Neural crest cell (in vitro differentiated cells): ENCODE measurements at places on chromosomes 1 and 21.

DNA sequence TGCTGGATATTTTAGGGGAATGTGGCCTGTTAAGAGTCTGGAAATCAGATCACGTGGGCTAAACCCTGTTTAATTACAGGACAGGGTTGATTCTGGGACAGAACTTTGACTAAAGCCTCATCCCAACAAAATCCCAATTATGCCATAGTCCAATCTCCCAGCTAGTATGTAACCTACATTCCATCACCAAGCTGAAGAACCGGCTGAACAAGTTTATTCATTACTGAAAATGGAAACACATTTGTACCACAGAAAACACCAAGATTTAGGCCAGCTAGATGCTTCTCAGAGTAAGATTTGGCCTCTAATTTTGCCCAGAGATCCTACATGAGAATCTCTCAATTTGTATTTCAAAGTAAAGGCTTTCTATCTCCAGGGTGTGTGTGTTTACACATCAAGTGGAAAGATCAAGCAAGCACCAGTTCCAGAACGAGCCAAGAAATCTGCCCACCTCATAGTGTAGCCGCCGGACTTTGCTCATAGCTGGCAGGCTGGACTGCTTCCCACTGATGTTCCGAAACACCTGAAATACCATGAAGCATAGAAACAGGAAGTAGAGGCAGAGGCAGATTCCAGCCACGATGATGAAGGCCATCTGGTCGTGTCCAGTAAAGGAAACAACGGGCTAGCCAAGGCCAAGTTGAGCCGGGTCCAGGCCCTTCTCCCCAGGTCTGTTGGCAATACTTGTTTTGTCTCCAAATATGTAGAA is 86.8 kb downstream of the WLS start:
- no peak for DNase-seq

DNA sequence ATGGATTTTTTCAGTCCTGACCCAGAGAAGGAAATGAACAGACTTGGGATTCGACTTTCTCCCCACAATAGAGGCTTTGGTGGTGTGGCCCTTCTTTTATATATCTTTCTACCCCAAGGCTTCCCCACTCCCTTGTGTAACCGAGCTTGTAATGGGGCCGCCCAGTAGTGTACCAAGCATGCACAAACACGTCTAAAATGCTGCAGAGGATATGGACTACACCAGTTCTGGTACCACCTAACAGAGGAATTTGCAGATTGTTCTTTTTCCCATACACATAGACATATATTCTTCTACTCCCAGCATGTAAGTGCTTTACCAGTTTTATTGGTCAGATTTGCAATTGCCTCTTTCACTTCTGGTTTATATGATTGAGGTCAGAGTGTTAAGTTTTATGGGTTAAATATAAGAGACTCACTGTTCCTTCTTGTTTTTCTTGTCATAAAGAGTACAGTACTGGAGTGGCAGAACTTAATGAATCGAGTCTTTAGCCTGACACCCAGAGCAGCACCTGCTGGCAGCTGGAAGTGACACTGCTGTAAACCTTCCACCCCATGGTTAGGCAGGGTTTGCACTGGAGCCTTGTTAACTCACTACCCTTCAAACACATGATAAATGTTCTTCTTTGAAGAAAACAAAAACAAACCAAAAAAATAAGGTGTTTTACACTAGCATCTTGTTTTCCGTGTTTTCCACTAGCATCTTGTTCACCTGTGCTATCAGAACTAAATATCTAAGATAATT is 198.6 kb downstream of the PTPRC start:
- DNase-seq = no peak

GRCh38 chr1:18974606-18975005 is 18.1 kb upstream of the IFFO2 start:
- DNase-seq = no peak

DNA sequence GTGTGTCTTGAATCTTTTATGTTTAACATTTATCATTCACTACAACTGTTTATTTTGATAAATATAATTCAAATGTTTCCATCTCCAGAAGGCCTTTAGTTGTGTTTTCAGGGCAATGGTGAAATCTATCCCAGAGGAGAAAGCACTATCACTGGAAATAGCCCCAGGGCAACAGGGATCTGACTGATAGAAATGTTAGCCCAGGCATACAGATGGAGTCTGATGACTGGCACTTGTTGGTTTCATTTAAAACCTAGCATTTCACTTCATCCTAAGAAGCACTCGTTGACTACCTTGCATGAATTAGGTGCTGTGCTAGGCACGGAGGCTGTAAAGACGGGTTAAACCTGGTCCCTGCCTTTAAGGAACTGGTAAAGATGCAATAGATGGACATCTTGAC is 103.1 kb downstream of the C1orf21 start:
- DNase-seq = no peak

DNA sequence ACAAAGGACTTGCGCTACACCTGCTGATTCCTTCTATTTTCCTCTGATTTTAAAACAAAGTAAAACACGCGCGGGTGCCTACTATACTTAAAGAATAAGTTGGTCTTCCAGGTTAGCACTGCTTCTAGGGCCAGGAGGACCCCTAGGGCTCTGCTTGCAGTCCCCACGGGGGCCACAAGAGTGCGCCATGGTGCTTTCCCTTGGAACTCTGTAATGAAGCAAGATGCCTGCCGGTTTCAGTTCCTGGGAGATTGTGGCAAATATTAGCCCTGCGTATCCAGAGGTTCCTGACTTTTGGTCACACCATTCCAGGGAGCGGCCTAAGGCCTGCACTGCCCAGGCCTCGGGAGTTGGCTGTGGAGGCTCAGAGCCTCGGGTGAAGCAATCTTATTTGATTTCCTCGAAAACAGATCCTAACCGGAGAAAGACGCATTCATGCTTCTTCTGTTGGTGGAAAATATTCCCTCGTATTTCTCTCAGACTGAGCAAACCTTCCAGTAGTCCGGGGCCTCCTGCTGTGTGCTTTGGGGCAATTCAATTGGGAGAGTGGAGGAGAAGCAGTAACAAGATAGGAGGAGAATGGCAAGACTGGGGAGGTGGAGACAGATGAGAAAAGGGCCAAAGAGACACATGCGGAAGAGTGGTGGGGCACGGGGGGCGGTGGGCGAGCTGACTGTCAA is 25.3 kb downstream of the ADAM30 start:
- peak; percentile 98 for DNase-seq

- DNase-seq = no peak
These were observed 59.4 kb downstream of the SYT6 start for GRCh38 chr1:114094363-114094634.

- DNase-seq = no peak
These were observed 43.4 kb upstream of the NBPF3 start for GRCh38 chr1:21396516-21396915.

DNA sequence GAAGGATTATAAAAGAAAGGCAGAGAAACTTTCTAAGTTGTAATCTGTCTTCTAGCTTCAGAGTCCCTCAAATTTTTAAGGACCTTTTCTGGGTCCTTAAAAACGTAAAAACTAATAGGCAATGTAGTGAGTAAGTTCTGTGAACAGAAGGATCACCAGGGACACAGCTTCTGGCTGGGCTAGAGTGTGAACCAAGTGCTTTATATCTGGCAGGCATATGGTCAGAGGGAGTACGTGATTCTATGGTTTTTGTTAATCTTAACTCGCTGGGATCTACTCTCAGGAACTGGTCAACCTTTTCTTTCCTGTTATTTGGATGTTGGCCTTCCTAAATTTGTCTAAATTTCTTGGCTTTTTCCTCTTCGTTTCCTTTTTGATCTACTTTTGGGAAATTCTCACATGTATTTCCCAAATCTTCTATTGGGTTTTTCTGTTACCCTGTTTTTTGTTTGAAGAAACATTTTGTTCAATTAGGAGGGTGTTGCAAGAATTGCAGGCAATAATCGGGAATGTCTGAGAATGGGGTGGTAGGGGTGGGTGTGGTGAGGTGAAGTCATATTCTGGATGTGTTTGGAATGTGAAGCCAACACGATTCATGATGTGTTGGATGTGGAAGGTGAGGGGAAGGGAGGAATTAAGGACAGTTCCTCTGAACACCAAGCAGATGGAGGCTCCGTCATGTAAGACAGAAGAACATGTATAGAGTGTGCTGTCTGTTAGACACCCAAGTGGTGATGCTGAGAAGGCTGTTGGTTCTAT is 193.2 kb downstream of the FMN2 start:
- DNase-seq = no peak

DNA sequence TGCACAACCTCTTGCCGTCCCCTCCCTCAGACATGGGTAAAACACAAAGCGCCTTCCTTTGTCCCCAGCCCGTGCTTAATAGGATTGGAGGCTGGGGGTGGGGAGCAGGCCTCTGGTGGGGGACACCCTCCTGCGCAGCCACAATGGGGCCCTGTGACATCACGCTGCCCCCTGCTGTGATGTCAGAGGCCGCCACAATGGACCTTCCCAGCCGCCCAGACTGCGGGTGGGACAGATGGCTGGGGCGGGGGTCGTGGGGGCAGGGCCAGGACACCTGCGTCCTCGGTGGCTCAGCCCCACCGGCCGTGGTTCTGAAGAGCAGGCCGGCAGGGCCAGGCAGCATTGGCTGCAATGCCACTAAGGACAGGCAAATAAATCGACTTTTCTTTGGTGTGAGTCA is 39.9 kb downstream of the EPHA2 start:
- DNase-seq = peak; percentile 36

DNA sequence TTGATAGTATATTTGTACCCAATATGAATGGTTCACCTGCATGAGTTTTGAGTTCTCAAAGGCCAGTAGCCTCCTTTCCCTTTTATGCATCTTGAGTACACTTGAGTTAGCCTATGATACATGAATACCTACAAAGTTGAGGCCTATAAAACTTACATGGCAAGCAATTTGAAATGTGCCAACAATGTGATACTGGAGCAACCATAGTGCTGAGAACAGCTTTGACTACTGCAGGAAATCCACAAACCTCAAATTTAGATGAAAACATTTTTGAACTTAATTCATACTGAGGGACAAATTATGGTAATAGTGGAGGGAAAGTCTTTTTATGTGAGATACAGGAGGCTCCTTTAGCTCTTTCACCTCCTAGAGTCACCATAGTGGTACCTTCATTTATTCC is 37.4 kb downstream of the LEPR start:
- DNase-seq = no peak

- no peak for DNase-seq
These were observed 39.4 kb downstream of the EIF2D start for GRCh38 chr1:206572835-206573234.

DNA sequence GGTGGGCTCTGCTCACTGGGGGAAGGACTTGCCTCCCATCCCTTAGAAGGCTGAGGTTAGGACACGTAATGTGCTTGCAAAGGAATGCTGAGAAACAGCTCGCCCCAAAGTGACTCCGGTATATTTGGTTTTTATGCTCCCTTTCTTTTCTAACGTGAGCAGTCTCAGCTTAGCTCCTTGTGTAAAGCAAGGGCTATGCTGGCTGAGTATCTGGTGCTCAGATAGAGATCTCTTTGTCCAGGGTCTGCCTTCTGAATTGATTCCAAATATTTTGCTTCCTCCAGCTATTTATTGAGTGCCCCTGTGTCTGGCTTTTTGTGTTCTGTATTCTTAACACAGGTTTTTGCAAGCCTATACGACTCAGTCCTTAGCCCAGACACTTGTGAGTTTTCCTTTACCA is 94.5 kb upstream of the ARTN start:
- DNase-seq = no peak

GRCh38 chr1:150002217-150002616 is 8.3 kb downstream of the OTUD7B start:
- no peak for DNase-seq

DNA sequence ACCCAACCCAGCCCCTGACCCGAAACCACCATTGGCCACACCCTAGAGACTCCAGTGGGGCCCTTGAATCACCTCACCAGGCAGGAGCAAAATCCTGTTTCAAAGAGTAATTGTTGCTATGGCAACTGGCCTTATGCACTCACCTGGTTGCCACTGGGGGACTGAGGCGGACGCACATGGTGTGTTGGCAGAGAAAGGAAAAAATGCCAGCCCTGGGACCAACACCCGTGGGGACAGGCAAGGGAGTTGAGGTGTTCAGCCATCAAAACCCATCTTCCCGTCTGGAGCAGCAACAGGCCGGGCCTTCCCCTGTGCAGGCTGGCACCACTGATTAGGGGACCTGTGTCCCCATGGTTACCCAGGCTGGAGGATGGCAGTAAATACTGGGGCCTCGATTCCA is 395.8 kb upstream of the VAMP3 start:
- DNase-seq = no peak

DNA sequence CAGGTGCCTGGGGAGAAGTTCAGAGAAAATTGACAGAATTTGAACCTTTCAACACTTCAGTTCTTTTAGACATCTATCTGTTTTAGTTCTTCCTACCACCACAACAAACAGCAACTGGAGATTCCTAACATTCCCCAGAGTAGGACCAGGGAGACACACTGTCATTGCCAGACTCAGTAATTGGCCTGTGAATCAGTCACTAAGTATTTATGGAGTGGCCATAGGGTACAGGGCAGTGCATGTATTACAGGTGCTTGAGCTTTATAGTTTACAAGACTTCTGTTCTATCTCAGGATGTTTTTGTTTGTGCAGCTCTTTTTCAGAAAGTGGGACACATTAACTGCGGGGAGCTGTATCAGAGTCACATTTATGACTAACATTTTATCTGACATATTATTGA is 1.7 kb downstream of the CDC14A start:
- DNase-seq = no peak
